ENCODE measurements at places on chromosomes 12 and 14.

- no peak for DNase-seq
Observed at GRCh38 chr14:20988717-20989470, 886 bp upstream of the METTL17 start.

DNA sequence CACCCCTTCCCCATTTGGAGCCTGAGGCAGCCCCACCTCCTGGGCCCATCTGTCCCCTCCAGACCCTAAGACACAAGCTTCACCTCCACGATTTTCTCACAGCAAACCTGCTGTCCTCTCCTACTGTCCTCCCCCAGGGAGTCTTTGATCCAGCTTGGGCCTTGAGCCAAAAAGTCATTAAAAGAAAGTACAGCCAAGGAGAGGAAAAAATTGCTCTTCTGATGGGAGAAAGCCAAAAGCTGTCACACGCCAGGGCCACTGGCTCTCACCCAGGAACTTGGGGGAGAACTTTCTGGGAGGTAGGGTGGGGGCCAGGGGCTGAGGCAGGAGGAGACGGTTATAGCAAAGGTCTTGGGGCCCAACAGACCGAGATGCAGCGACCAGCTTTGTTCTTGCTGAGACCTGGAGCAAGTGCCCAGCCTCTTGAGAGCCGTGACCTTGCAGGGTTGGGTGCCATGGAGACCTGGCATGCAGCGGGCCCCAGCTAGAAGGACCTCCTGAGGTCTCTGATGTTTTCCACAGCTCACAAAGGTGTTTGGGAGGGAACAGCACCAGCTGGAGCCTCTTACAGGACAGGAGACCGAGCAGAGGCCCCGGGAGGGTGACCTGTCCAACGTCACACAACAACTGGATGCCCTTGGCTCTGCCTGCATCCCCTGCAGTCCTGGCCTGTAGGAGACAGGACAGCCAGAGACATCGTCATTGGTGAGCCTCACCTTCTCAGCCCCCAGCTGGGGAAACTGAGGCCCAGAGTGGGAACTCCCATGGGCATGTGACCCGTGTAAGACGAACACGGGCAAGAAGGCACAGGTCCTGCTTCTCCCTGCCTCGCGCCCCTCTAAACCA, 124.5 kb downstream of the CALM1 start:
- DNase-seq, result peak; percentile 26

DNA sequence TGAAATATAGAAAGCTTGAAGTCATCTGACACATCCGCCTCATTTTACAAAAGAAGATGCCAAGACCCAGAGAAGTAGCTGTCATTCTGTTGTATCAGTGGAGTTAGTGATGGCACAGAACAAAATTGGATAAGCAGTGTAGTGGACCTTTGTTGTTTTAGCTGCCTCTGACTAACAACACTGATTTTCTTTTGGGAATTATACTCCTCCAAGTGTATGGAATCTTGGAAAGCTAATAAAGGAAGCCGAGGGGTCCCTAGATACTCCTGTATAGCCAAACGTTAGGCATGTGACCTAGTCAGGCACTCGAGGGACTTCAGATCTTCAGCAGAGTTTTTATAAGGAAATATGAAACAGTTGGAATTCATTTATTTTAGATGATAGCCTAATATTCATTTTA, 94.5 kb downstream of the OTOGL start:
- no peak for DNase-seq

DNA sequence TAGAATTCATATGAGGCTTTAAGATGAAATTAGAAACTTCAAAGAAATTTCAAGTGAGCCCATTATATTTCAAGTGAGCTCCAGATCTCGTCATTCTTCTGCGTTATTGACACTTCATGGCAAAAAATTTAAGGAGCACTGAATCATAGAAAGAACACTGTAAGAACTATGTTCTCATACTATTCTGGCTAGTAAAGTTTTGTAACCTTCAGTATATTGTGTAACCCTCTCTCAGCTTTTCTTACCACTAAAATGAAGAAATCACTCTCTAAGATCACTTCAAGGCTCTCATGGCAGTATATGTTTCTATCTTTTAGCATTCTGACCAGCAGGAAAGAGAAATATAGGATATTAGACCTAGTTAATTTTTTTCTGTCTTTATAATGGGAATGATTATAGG, 6.3 kb downstream of the GPHN start:
- DNase-seq, result no peak

- DNase-seq, result no peak
Observed at GRCh38 chr12:56657416-56658379, 11.9 kb upstream of the ATP5F1B start.

DNA sequence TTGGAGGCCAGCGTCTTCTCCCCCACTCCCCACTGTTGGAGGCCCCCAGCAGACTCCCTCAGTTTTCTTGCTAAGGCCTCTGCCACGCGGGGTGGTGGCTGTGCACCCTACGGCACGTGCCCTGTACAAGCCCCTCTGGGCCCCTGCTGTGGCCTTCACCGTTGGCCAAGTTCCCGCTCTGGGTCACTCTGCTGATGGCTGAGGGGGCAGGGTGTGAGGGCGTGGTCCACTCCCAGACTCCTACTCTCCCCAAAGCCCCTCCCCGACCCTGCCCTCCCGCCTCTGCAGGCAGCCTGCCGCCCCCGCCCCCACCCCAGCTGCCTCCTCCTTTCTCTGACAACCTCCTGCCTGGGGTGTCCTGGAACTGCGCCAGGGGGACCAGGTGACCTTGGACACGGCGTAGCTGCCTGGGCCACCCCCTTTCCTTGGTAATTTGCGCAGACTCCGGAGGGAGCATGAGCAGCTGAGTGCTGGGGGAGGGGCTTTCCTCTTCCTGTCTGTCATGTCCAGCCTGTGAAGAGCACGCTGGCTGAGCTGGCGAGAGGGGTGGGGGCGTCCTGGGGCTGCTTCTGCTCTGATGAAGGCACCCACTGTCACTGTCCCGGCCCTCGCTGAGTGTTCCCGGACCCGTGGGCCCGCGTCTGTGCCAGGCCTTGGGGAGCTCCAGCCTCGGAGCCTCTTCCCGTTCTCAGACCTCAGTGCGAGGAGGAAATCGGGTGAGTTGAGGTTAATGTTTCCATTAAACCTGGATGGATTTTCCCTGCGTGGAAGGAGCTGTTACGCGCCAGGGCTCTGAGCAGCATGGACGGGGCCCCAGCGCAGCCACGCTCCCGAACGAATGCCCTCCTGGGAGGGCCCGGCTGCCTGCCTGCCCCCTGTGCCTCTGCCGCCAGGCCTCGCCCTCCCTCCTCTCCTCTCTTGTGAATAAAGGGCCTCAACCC, 85.0 kb downstream of the KIF26A start:
- DNase-seq, result no peak

- DNase-seq, result no peak
Observed at GRCh38 chr14:31943217-31943799, 133.8 kb upstream of the ARHGAP5 start.

DNA sequence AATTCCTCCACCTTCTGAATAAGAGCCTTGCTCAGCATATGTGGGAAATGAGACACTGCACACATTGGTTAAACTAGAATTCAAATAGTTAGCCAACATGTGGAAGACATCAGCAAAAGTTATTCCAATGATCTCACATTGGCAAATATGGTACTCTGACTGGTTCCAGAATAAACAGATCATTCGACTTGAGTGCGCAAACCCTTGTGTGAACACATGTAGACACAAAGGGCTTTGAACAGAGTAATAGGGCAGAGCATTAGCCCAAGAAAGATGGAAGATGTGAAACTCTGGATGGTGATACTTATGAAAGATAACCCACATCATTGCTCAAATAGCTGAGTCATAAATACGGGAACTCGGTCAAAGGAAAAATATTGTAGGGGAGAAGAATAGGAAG, 1133.4 kb upstream of the SEL1L start:
- no peak for DNase-seq

GRCh38 chr12:18261906-18262305, 588 bp downstream of the PIK3C2G start:
- no peak for DNase-seq

GRCh38 chr12:124543052-124543589, 24.3 kb downstream of the NCOR2 start:
- DNase-seq, result no peak

GRCh38 chr12:82964446-82964845, 277.7 kb downstream of the TMTC2 start:
- DNase-seq, result peak; percentile 33

DNA sequence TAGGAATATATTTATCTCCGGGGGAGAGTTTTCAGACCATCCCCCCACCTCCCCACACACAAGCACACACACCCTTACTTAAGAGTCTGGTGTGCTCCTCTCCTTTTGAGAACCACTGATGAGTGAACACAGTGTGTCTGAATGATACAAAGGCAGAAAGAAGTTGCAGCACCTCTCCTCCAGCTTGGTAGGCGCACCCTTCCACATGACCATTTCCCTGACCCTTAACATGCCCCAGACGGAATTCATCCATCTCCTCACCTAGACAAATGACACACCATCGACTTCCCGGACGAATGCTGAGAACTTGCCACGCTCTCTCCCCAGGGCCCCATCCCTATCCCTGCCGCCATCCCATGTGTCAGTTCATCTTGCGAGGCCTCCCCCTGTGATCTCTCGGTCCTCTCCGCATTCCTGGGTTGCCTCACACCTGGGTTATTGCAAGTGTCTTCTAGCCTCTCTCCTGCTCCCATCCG, 3.9 kb downstream of the TNFRSF1A start:
- DNase-seq, result no peak

GRCh38 chr14:67395876-67396189, 16.1 kb downstream of the PLEK2 start:
- no peak for DNase-seq

- DNase-seq, result no peak
Observed at GRCh38 chr14:21352587-21352986, 31.2 kb downstream of the SUPT16H start.

DNA sequence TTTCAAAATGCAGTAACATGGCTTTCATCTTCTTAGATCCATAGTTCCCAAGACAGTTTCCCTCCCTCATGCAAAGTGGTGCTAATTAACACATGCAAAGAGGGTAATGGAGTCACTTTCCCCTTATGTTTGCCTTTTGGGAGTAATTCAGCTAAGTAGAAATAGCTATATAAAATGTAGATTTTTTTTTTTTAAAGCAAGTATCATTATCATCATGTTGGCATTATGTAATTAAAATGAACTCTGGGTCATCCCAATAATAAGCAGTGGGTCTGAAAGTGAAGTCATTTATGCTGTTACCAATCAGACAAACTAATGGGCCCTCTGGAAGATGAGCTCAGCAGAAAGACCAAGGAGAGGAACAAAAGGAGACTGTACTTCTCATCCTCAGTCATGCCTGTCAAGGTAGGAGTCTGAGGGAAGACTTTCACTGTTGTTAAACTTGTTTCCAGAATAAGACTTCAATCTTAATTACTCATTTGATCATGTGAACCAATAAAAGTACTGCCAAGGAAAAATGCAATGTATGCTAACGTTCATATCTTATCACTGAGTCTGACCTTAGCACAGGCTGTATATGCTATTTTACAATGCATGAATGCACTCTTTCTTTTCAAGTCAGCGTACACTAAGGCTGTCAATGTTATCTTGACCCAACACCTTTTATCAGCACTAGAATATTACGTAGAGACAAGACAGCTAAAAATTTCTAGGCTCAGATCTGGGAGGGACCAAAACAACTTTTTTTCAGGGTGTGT, 26.8 kb downstream of the AREL1 start:
- no peak for DNase-seq

GRCh38 chr12:130428116-130428515, 90.4 kb downstream of the PIWIL1 start:
- DNase-seq, result no peak

DNA sequence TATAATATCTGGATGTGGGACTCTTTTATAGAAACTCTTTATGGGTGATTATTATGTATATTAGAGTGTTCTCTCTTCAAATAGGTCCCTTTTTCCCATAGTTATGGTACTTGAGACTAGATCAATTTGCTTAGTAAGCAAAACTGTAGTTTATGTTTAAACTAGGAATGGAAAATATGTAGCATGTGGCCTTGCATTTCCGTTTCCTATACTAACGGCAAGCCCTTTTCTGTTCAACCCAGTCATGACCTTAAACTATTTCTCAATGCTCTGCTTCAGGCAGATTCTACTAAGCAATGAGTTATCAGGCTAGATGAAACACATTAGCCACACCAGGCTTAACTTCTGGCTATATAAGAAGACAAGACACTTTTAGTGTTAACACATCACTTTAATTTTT, 84.6 kb downstream of the OTOGL start:
- no peak for DNase-seq

DNA sequence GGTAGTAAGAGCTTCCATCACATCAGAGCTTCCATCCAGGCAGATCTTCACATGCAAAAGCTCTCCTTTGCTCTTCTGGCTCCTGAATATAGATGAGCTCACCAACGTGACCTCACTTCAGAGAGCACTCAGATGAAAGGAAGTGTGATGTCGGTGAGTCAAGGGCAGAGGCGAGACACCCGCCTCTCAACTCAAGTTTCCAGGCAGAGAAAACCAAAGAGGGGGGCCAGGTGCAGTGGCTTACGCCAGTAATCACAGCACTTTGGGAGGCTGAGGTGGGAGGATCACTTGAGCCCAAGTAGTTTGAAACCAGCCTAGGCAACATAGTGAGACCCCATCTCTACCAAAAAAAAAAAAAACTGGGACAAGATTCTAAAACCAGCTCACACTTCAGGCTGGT, 126.9 kb downstream of the DUSP6 start:
- no peak for DNase-seq

All from NCI-H1436 (cell line).